ENCODE measurements at places on chromosomes 2 and 18.

GRCh38 chr2:208186465-208186864, 3.4 kb downstream of the C2orf80 start:
- DNase-seq, result no peak

GRCh38 chr2:52341732-52342131, 1309.8 kb upstream of the NRXN1 start:
- no peak for DNase-seq

- peak; percentile 27 for DNase-seq
These were observed 86.0 kb downstream of the RBMS1 start for GRCh38 chr2:160407393-160408172.

GRCh38 chr2:181992776-181993175, 7.1 kb downstream of the PPP1R1C start:
- DNase-seq, result no peak

All from LoVo (cell line).